ENCODE measurements at places on chromosomes 7 and 10. TPM values are rescaled to one million over a fixed set of nuclear protein-coding genes. Genes with fewer than 3 reads are reported as not detected.
A peak's percentile ranks its signal among the peaks of the same experiment; 100 is the strongest.

Gene TMEM196
- total RNA-seq = not detected

DNA sequence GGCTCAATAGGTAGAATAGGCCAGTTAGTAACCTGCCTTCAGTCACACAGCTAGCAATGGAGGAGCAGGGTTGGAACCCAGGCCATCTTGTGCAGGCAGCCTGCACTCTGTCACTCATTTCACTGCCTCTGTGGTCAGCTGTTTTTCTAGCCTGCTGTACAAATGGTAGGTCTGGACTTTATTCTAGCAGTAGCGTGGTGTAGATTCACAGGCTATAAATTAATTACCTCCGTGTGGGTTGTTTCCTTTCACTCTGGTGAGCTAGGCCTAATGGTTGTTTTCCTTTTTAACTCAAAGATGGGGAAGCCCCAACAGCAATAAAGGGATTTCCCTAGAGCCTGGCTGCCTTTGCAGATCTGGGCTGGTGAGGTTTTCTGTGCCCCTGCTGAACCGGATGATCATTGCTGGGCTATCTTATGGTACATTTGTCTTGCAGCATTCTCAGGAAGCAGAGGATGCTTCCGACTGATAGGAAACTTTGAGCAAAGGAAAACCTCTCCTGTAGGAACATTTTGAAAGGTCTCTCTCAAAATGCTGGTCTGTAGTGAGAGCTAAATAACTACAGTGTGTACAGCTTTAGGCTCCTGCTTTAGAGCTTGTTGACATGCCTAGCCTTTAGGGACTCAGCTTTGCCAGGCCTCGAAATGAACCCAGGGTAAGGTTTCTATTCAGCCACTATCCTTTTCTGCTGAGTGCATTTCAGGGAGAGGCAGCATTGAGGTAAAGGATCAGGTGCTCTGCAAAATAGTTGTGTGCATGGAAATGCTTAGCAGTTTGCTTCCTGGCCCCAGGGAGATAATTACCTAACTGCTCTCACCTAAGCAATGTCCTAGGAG, 157.4 kb downstream of the ST7 start:
- no peak for DNase-seq

GRCh38 chr10:77609781-77610272, 27.8 kb downstream of the KCNMA1 start:
- no peak for DNase-seq

Gene PLAU
- total RNA-seq = 9.5 TPM

- no peak for DNase-seq
These were observed 38.3 kb upstream of the PDCD4 start for GRCh38 chr10:110833234-110833940.

DNA sequence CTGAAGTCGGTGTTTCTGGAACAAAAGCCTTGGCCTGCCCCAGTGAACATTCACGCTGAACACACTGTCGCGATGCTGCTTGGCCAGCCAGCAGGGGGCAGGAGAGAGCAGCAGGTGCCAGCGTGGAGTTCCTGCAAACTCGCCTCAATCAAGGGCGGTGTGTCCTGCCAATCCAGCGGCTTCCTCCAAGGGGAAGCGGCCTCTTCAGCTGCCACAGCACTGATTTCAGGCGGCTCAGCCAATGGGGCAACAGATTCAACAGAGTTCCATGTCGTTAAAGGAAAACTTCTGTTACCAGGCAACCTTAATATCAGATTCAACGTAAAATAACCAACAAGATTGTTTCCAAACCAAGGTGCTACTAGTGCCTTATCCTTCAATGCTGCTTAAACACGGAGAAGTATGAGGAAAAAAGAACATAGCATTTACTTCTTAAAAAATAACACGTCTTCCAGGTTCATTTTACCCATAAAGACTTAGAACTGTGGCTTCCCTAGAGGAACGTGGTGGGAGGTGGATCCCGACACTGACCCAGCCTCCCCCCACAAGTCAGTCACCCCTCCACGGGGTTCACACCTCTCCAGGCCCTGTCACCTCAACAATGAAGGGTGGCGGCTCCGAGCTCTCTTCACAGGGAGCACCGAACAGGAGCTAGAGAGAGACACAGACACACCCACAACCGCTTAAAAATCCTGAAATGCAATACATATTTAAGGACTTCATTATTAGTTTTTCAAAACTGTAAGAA, 178.2 kb downstream of the DIP2C start:
- peak; percentile 77 for DNase-seq

DNA sequence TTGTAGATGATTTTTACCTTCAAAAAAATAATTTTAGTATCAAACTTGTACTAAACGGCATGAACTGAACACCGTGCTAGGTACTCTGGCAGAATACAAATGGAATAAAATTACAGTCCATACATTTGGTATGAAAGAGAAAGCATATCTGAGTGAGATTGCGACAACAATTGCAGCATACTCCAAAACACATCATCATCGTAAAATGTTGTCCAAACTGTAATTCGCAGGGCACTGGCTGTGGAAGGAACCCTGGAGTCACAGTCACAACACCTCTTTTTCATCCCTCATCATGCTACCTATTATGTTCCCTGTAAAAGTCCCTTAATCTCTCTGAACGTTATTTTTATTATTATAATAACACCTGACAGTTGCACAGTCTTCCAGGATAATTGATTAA, 13.5 kb downstream of the CREM start:
- no peak for DNase-seq

DNA sequence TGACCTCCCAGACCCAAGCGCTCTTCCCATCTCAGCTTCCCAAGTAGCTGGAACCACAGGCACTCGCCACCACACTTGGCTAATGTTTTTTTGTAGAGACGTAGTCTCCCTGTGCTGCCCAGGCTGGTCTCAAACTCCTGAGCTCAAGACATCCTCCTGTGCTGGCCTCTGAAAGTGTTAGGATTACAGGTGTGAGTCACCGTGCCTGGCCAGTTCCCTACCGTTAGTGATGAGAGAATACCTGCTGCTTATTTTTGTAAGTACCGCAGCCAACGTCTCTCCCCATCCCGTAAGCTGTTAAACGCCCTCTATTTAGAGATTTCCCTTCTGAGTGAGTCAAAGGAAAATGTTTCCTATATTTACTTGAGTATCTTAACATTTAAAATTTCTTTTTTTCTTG, 38.5 kb upstream of the PDLIM1 start:
- DNase-seq = no peak

- no peak for DNase-seq
These were observed 116.7 kb downstream of the SLIT1 start for GRCh38 chr10:97069026-97069425.

DNA sequence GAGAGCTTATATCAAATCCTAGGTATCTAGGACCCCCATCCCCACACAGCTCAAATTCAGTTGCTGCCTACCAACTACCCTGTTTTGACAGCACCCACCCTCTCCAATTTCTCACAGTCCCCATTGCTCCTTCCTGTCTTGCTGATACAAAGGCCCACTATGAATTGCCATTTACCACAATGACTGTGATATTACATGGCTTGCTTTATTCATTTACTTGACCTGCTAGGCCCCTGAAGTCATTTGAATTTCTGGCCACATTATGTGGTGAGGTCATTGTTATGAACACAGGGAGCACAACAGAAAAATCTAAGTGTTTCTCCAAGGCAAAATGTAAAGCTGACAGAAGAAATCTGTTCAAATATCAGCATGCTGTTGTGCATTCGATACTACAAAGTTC, 101.4 kb downstream of the PPP1R17 start:
- no peak for DNase-seq

DNA sequence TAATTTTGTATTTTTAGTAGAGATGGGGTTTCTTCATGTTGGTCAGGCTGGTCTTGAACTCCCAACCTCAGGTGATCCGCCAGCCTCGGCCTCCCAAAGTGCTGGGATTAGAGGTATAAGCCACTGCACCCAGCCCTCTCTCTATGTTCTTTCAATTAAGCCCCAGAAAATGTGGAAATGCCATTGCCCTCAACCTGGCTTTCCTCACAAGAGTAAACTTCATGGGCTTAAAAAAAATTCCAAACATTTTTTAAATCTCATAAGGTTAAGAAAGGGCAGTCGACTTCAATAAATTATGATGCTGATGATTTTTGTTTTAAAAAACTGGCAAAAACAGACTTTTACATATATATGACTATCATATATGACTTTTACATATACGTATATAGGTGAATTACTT, 107.6 kb downstream of the TES start:
- DNase-seq = no peak

Gene KCNIP2
- 2.0 TPM for total RNA-seq

Gene PLOD3
- total RNA-seq = 130 TPM

- DNase-seq = no peak
These were observed 80.5 kb upstream of the TAS2R16 start for GRCh38 chr7:123075838-123076467.

Gene MRPS33
- 132 TPM for total RNA-seq

Measured in NCI-H460 (cell line).